Stimulated activated CD4-positive, alpha-beta T cell treated with anti-CD3 and anti-CD28 coated beads, Interleukin-1b, Interleukin-23, amount 100 ng/mL, for 1 hour (primary cell): ENCODE measurements at places on chromosomes 5 and 9.

- DNase-seq = no peak
Measured at GRCh38 chr5:42600441-42600840, 156.2 kb upstream of the CCDC152 start.

GRCh38 chr9:103210607-103211006 lies 215.5 kb downstream of the CYLC2 start:
- DNase-seq = no peak

DNA sequence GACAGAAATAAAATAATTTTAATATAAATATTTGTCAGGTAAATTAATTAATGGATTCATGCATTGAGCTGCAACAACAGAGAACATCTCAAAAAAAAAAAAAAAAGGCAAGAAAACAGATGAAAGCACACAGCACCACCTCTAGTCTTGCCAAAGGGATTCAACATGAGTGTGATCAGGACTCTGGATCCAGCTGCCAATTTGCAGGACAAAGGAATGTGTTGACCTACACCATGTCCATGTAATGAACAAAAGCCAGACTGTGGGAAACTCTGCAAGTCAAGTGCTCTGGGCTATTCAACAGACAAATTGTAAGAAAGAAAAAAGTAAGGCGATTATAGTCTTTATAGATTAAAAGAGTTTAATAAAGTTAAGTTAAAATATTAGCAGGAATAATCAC lies 769.3 kb downstream of the TLR4 start:
- no peak for DNase-seq

GRCh38 chr5:10797261-10797660 lies 36.2 kb upstream of the DAP start:
- DNase-seq = no peak

DNA sequence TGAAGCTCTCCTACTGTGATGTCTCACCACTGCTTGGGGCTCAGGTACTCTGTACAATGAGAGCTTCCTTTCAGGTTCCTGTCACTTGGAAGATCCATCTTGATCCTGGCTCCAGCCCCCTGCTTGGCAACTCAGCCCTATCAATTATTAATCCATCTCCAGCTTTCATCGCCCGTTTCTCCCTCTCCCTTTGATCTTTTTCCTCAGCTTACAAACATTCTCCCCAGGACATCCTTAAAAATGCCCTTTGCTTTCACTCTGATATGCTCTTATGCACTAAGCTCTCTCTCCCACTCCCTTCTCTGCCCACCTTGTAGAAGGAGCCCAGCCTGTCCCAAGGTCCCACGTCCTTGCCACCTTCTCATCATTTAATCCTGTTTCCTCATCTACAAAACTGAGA lies 109.0 kb downstream of the FRMD3 start:
- no peak for DNase-seq

GRCh38 chr5:88675708-88676636 lies 207.0 kb downstream of the MEF2C start:
- DNase-seq = no peak

- DNase-seq = no peak
Measured at GRCh38 chr5:98909363-98909762, 19.4 kb downstream of the CHD1 start.

DNA sequence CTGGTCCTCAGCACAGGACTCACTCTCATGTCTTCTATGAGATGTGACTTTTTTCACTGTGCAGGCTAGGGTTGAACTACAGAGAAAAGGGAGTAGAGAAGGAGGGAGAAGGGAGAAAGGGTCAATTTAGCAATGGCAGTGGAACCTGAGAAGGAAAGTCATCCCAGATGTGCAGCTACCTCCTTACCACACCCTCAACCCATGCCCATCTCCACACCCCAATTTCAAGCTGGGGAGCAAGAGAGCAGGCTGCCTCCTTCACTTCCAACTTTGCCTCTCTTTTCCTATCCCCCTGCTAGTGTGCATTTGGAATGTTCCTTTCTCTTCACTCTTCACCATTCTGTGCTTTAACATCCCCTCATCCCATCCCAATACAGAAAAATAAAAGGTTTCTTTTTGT lies 163.5 kb upstream of the MAP3K1 start:
- DNase-seq = no peak

DNA sequence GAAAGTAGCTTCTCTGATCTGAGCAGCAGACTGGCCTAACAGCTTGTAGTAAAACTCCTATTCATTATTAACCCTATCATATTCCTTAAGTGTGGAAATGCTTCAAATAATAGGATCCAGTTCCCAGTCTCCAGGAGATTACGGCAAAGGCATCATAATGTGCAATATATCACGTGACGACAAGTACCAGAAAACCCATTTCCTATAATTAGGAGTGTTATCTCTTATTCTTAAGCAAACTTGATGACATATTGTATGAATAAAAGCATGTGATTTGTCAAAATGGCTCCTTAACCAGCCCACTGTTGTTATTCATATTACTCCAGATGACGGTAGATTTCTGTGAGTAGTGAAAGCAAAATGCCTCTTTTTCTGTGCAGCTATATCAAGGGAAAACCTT lies 2.9 kb downstream of the SV2C start:
- no peak for DNase-seq

DNA sequence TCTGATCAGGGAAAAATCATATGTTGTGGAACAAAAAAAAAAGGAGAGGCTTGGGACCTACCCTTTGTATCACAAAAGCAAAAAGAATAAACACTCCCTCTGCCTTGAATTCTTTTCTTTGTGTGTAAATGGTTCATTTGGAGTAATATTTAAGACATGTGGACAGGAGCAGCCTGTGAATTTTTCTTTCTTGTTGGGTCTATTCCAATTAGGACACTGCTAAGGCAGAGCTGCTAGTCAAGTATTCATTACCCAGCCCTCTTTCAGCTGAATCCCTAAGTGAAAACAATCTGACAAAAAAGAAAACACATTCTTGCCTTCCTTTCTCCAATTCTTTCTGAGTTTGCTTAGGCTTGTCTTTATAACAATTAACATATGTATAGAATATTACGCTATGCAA lies 330.0 kb downstream of the EBF1 start:
- no peak for DNase-seq

- DNase-seq = no peak
Measured at GRCh38 chr5:123500471-123500870, 11.5 kb upstream of the CSNK1G3 start.

- DNase-seq = no peak
Measured at GRCh38 chr5:73786043-73786831, 160.2 kb downstream of the ARHGEF28 start.

- no peak for DNase-seq
Measured at GRCh38 chr5:172747471-172747870, 23.5 kb downstream of the DUSP1 start.

DNA sequence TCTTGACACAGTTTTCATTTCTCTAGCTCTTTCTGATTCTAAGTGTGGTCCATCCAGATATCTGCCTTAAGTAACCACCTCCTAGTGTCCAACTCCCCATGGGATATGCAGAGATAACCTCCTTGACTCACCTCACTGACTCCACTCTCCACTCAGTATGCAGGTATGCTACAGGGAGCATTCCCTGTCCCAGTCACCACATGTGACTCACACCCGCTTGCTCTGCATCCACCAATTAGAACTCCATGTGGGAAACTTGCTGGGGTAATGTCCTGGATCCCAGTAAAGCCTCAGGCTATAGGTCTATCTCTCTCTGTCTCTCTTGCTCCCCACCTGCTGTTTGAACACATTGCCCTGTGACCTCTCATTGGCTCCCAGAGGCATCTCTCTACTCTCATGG lies 563.9 kb downstream of the HTR1A start:
- no peak for DNase-seq

DNA sequence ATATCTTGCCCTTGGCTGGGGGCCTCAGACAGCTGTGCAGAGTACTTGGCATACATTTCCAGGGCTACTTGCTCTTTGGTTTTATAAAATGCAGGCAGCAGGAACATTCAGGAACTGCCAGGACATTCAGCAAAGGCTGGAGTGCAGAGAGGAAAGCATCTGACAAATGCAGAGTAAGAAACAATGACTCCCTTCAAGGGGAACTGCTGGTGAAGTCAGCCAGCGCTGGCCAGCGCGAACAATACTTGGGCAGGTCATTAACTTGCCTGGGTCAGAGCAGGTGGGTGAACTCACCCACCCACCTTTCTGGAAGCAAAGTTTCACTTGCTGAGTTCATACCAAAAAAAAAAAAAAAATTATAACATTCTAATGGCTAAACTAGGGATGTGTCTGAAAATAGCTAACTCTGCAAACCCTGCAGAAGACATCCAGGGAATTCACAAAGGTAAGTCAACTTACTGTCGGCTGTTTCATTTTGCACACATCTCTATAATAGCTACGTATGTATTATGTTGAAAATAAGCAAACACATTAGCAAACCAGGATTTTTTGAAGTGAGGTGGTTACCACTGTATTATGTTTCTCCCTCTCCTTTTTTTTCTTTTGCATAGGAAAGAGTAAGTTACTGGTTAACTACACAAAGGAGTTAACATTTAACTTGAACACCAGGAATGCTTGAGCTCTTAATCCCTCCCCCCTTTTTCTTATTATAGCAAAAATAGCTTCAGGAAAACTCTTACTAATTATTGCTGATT lies 152.2 kb downstream of the GLIS3 start:
- no peak for DNase-seq

GRCh38 chr5:148403344-148403743 lies 19.6 kb downstream of the FBXO38 start:
- no peak for DNase-seq

DNA sequence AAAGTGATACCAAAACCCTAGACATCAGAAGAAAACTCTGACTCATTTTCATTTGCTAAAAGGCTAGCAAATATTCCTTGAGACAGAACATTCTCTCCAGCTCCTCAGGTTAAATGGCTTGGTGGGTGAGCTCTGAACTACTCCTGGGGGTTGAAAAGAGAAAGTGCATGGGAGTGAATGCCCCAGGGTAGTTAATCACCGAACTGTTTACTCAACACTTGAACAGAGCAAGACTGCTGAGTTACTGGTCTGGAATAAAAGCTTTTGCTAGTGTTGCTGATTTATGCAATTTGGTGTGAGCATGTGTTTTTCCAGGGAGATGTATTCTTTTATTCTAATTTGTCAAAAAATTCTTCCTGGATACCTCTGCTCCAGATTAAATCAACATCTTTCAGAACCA lies 88.3 kb upstream of the PRDM9 start:
- no peak for DNase-seq

- DNase-seq = no peak
Measured at GRCh38 chr9:105043370-105043936, 115.5 kb upstream of the ABCA1 start.

- no peak for DNase-seq
Measured at GRCh38 chr5:60196385-60197113, 303.0 kb upstream of the PDE4D start.

DNA sequence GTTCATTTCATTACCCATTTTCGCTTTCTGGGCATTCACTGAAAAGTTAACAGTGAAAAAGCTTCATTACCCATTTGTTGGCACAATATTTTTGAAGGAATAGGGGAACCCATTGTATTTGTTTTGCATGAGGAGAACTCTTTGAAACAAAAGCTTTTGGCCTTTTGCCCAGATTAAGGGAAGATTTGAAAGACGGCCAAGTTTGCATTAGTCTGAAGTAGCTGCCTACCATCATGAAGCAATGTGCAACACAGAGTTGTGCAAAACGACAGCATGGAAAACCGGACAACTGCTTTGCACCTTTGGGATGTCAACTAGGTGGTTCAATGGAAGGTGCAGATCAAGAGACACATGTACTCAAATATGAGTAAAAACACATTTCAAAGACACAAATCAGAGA lies 84.9 kb downstream of the TRPM3 start:
- DNase-seq = no peak

- DNase-seq = no peak
Measured at GRCh38 chr9:2181792-2182191, 166.6 kb downstream of the SMARCA2 start.

DNA sequence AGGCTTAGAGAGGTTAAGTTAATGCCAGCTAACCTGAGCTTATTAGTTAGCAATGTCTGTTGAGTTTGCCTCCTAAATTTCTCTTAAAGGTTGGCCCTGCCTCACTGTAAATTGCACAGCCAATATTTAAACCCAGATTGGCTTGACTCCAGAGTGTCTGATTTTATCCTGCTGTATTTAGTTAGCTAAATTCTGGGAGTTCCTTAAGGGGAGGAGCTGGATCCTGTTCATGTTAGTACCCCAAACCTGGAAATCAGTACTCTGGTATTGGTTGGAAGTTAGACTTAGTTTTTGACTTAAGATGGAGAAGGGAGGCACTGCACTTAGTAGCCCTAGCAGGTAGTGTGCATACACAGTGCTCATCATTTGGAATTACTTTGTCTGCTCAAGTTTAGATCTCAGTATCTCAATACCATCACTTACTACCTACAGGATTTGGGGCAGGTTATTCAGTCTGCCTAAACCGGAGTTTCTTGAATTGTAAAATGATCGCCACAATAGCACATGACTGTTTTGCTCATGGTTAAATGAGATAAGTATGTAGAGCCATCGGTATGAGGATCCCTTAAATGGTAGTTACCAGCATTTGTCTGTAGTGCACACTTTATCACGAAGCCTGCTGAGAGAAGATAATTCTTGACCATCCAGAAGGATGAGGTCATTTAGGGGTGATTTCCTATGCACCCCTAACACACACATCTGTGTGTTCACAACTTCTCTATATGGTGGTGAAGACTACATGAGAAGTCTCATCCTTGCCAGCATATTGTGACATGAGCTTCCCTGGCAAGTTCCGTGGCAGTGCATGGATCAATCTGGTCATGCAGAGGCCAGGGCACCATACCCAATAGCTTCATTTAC lies 264.8 kb upstream of the TRIM32 start:
- DNase-seq = no peak

DNA sequence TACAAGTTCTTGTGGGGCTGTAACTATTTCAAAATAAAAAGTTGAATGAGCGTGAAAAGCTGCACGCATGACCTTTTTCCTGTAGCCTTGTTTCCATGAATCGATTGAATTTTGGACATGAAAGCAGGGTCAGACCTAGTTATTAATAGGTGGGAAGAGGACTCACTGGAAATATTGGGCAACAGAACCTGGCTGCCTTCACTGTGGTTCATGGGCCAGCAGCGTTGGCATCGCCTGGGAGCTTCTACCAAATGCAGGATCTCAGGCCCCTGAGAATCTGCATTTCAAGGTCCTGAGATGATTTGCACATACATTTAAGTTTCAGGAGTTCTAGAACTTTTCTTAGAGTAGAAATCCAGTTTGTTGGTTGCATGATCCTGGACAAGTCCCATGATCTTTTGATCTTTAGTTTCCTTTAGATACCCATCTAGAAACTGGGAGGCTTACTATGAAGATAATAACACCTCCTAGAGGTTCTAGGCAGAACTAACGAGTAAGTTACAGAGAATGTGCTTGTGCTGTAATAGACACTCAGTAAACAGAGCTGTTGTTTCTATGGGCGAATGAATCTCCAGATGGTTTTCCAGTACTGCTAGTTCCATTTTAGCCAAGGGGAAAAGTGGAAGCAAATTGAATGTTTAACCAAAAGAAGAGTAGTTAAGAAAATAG lies 12.4 kb downstream of the ANKRD33B start:
- DNase-seq = no peak

GRCh38 chr9:87179553-87180340 lies 232.4 kb upstream of the GAS1 start:
- DNase-seq = no peak
